CD4-positive, CD25-positive, alpha-beta regulatory T cell (primary cell): ENCODE measurements at places on chromosomes 4 and X.

GRCh38 chr4:88514557-88515511 is 8.7 kb downstream of the PYURF start:
- no peak for DNase-seq

DNA sequence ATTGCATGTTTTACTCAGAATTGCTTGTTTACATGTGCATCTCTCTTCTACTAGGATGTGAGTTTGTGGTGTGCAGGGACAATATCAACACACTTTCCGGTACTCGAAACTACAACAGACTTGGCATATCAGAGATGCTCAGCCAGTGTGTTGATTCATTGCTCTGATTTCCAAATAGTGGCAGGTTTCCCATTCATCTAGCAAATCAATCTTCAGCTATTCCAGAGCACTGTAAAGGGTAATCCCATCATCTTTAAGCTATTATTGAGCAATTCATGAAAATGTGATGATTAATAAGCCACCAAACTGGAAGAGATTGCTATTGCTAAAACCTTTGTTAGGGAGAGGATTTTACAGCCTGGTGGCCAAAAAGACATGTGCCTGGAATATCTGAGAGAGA is 574.2 kb upstream of the CPEB2 start:
- no peak for DNase-seq

GRCh38 chrX:70025464-70025863 is 24.3 kb downstream of the AWAT2 start:
- no peak for DNase-seq

- DNase-seq, result no peak
These were observed 304.4 kb downstream of the DHX15 start for GRCh38 chr4:24279911-24280375.

- no peak for DNase-seq
These were observed 66.1 kb downstream of the TNIP2 start for GRCh38 chr4:2689825-2690700.

DNA sequence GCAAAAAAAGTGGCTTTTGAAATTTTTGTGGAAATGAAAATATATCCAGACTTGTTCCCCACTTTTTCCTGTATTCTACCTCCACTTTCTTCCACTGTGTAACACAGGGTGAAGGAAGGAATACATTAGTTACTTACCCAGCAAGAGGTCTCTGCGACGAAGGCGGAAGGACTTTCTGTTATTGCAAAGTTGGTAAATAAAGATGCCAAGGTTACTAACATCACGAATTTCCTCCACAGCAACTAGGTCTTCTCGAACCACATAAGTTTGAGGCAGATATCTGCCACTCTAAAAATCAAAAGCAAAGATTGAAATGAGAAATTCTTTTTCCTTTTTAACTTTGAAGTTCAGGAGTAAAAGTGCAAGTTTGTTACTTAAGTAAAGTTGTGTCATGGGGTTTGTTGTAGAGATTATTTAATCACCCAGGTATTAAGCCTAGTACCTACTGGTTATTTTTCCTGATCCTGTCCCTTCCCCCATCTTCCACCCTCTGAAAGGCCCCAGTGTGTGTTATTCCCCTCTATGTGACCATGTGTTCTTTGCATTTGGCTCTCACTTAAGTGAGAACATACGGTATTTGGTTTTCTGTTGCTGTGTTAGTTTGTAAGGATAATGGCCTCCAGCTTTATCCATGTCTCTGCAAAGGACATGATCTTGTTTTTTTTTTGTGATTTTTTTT is 5.8 kb downstream of the ITM2A start:
- DNase-seq, result peak; percentile 25

- DNase-seq, result no peak
These were observed 131.0 kb upstream of the SLC34A2 start for GRCh38 chr4:25524663-25525062.

- no peak for DNase-seq
These were observed 101.3 kb upstream of the MAGEB10 start for GRCh38 chrX:27706526-27706925.

- no peak for DNase-seq
These were observed 41.7 kb downstream of the TMEM164 start for GRCh38 chrX:110044346-110045249.

DNA sequence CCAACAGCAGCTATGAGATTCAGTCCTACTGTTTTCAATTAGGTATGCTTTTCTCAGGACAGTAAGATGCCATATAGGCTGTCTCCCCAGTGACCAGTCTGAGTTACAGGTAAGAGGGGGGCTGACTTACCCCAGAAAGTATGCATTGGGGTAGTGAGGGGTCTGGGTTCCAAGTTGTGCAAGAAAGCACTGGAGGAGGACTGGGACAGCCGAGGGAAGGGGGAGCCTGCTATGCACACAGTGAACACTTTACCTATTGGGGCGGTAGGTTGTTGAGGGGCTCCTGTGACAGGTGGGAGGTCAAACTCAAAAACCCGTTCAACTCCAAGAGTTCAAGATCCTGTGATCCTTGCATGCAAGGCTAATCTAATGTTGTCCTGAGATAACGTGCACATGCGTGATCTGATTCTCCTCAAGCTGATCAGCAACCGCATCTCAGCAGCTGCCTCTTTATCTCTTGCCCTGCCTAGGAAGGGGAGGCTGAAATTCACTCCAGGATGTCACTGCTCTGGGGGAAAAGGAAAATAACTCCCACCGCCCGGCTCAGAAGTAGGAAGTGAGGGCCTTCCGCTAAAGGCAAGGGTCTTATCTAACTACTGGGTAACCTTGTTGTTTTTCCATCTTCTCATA is 108.8 kb upstream of the KIT start:
- no peak for DNase-seq

DNA sequence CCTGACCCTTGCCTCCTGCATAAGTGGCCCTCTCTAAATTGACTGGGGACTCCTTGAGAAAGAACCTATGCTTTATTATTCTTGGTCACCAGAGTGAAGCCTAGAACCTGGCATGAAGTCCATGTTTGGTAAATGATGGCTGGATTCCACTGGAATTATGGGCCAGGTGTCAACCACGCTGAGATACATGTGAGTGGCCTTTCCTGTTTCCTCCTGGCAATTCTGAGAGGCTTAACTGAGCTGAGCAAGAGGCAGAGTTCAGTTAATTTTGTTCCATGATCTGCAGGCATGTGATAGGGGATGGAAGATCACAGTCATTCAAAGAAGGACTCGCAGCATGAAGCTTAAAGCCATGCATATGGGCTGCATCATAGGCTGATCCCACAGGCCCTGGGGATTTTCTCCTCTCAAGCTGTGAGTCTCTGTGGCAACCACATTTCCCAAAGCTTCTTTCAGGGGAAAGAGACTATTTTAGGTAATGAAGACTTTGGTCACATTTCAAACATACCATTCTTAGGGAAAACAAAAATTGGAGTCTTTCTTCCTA is 69.4 kb upstream of the CLNK start:
- no peak for DNase-seq
